ENCODE measurements at places on chromosomes 1 and 21.

GRCh38 chr21:33670076-33670978 lies 28.0 kb downstream of the ITSN1 start:
- DNase-seq = no peak

- DNase-seq = no peak
These were observed 104.2 kb upstream of the TARDBP start for GRCh38 chr1:10908266-10908665.

GRCh38 chr1:211640301-211640630 lies 35.2 kb downstream of the NEK2 start:
- no peak for DNase-seq

DNA sequence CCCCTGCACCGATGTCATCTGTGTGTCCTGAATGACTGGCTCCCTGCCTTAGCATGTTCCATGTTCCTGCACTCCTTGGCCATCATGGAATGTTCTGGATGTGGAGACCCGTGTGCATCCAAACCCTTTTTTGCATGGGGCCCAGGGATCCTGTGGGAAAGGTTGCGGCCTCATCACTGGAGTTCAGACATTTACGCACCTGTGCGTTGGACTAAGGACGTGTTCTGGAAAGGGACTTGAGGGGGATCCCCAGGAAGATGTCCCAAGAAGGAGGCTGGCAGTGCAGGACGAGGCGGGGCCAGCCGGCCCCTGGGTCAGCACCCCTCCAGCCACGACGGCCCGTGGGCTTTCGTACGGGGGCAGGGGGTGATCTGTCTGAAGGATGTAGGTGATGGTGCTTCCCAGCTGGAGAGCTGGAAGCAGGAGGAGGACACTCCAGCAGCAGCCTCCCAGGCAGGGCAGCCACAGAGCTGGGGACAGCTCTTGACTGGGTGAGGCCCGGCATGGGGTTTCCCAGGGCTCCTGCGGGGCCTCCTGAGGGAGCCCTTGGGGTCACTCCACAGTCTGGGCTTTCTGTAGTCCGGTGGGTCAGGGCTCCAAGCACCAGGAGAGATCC lies 67.2 kb downstream of the SCCPDH start:
- DNase-seq = no peak

- no peak for DNase-seq
These were observed 9.2 kb downstream of the PTBP2 start for GRCh38 chr1:96730574-96731298.

All from cortex of kidney (tissue), 1 donor.